ENCODE measurements at places on chromosomes 16 and 17.
A peak's percentile ranks its signal among the peaks of the same experiment; 100 is the strongest.

DNA sequence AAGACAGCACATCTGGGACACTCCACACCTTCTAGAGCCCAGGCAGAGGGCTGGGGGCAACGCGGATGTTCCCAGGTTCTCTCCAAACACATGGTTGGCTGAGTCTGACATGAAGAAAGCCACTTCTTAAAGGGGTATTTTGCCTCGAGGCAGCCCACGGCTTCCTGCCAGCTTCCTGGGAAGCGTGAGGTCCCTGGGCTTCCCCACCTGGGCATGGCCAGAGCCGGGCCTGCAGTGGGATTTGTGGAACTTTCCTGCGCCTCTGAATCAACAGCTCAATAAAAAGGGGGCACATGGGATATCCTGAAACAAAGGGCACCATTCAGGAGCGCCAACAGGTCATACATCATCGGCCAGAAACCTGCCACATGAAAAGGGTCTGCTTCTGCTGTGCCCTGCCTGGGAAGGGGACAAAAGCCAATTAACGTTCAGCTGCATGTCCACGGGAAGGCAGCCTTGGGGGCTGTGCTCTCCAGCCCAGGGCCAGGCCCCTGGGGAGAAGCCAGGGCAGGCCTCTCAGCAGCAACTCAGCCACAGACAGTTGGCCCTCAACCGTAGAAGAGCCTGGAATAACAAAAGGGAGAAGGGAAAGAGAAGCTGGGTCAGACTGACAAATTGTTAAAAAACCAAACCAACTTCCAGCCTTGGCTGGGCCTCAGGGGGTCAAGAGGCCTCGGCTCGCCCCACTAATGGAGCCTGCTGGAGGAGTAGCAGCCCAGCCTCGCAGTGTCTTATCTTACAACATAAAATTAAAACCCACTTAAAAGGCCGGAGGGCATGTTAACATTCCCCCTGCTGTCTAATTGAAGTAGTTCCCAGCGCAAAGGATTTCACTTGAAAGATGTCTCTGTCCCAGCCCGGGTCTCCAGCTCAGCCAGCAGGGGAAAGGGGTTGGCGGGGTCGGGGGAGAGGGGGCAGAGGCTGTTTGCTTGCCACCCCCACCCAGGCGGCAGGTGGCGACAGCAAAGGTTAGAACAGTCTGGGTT, 34.2 kb downstream of the TBX4 start:
- peak; percentile 79 for DNase-seq

- no peak for DNase-seq
These were observed 56.6 kb downstream of the COTL1 start for GRCh38 chr16:84561291-84561690.

DNA sequence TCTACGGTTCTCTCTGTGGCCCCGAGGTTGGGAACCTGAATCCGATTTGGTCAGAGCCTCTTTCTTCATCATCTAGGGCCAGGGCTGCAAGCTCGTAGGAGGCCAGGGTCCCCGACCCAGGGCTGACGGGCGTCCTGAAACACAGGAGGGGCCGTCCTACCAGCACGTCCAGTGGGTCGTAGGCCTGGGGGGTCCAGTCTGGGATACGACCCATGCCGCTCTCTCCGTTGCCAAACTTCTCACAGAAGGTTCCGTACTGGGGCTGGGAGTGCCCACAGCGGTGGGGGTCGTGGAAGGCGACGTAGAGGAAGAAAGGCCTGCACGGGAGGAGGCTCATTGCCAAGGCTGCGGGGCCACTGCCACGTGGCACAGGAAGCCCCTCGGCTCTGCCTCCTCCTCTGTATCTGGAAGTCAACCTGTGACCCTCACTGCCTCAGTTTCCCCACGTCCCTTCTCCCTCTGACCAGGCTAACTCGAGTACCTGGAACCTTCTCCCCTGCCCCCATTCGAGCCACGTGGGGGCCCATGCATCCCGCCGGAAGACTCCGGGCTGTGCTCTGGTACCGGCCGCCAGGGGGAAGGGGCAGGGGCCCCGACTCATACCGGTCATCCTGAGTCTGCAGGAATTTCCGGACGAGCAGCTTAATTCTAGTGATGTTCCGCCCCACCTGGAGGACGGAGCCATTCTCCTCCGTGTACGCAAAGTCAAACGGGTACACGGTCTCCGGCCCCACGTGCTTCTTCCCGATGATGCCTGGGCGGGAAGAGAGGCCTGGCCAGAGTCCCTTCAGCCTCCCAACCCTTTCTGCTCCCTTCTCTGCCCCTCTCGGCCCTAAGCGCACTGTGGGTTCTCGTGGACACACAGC, 5.9 kb downstream of the SGSH start:
- DNase-seq, result no peak

- DNase-seq, result peak; percentile 68
These were observed at the start of gene CBX2 for GRCh38 chr17:79777894-79778503. TSS of gene CBX2 (plus strand) at chr17:79778148. CDS start at chr17:79778236, 88 bp downstream.

- DNase-seq, result no peak
These were observed 14.3 kb upstream of the ARL4D start for GRCh38 chr17:43384476-43384862.

GRCh38 chr17:78875363-78876093, 27.5 kb downstream of the CEP295NL start:
- peak; percentile 90 for DNase-seq

- no peak for DNase-seq
These were observed 546 bp downstream of the SNN start for GRCh38 chr16:11668623-11669379.

GRCh38 chr17:72117535-72118334, 3.1 kb upstream of the SOX9 start:
- DNase-seq, result no peak

DNA sequence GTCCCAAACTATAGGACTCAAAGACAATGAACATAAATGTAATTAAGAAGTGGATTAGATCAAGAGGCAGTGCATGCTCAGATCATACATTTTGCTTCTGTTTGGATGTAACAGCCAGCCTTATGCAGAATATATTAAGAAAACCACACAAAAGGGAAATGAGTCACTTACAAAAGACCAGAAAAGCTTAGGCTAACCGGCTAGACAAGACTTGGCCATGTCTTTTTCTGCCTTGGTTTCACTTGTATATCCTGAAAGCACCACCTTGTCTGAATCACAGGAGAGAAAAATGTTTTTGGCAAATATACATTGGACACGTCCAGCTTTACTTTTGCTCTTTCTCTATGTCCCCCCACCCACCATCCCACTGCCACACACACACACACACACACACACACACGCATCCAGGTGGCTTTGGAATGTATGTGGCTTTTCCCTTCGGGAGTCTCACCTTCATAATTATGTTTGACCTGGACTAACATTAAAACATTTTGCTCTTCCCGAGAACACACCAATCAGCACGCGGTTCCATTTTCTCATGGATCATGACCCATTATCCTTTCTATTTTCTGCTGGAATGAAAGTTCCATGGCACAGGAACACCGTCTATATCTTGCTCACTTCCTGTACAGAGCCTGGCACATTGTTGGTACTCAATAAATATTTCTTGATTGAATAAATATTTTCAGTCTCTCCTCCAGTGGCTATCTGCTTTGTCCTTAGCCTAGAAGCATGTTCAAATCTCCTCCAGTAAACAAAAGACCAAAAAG, 64.6 kb downstream of the CDK5R1 start:
- peak; percentile 74 for DNase-seq

DNA sequence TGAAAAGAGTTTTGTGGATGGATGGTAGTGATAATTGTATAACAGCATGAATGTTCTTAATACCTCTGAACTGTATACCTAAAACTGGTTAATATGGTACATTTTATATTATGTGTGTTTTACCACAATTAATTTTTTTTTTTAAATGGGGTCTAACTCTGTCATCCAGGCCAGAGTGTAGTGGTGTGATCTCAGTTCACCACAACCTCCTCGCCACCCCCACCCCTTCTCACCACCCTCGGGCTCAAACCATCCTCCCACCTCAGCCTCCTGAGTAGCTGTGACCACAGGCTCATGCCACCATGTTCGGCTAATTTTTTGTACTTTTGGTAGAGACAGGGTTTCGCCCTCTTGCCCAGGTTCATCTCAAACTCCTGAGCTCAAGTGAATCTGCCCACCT, 123.2 kb downstream of the CDRT15L2 start:
- no peak for DNase-seq

DNA sequence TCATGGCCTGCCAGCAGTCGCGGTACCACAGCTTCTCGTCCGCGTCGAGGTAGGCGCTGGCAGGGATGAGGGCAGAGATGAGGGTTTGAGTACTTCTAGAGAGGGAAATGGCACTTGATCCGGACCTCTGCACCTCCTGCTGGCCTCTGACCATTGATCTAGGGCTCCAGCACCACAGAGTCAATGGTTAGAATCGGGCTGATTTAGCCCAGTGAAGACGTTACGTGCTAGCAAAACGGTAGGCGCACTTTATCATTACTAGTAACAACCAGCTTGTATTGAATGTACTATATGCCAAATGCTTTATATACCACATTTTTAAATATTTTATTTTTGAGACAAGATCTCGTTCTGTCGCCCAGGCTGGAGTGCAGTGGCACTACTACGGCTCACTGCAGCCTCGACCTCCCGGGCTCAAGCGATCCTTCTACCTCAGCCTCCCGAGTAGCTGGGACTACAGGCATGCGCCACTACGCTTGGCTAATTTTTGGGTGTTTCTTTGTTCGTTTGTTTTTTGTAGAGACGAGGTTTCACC, 526 bp downstream of the TSNAXIP1 start:
- DNase-seq, result no peak

- DNase-seq, result no peak
These were observed 9.8 kb upstream of the SLC6A2 start for GRCh38 chr16:55645986-55646385.

DNA sequence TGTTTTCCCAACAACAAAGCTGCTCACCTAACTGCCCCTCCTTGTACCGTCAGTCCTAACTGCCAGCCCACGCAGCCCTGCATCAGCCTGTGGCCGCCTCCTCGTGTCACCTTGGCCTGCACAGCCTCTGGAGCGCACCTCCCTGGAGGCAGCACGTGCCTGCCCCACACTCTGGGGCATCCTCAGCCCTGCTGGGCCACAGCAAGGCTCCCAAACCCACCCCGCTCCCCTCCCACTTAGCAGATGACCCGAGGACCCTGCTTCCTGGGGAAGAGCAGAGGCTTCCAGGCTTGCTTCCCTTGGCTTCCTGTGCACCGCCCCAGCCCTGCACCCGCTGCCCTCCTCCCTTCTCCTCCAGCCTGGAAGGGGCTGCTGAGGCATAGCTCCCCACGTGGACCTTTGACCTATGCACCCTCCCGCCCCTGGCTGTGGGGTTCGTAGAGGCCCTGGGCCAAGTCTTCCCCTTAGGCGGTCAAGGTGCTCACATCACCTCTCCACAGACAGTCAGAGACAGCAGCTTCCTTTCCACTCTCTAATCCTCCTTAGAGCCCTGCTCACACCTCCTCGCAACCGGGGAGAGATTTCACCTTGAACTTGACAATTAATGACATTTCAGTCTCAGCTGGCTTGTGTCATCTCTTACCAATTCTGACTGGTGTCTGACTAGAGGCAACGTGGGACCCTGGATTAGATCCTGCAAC, 115.0 kb downstream of the MGAT5B start:
- DNase-seq, result no peak

GRCh38 chr17:3904501-3904900, 11.6 kb upstream of the CAMKK1 start:
- DNase-seq, result no peak

- no peak for DNase-seq
These were observed 322.0 kb downstream of the MAF start for GRCh38 chr16:79278506-79278905.

- no peak for DNase-seq
These were observed 112.0 kb downstream of the AXIN2 start for GRCh38 chr17:65449495-65449894.

DNA sequence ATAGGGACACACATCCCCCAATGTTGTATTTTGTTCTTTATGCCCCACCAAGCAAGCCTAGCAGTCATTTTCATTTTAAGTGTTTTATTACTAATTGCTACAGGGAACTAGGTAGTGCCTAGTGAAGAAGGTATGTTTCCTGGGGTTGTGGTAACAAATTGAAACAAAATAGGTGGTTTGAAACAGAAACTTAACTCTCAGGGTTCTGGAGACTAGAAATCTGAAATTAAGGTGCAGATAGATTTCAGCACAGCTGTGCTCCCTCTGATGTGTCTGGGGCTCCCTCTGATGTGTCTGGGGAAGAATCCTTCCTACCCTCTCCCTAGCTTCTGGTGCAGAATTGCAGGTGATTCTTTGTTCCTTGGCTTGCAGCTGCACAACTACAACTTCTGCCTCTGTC, 390.1 kb downstream of the ZFHX3 start:
- DNase-seq, result no peak

- no peak for DNase-seq
These were observed 46.3 kb downstream of the TRARG1 start for GRCh38 chr17:1325766-1326165.

- DNase-seq, result no peak
These were observed 12.5 kb upstream of the C1QTNF8 start for GRCh38 chr16:1108299-1109252.

DNA sequence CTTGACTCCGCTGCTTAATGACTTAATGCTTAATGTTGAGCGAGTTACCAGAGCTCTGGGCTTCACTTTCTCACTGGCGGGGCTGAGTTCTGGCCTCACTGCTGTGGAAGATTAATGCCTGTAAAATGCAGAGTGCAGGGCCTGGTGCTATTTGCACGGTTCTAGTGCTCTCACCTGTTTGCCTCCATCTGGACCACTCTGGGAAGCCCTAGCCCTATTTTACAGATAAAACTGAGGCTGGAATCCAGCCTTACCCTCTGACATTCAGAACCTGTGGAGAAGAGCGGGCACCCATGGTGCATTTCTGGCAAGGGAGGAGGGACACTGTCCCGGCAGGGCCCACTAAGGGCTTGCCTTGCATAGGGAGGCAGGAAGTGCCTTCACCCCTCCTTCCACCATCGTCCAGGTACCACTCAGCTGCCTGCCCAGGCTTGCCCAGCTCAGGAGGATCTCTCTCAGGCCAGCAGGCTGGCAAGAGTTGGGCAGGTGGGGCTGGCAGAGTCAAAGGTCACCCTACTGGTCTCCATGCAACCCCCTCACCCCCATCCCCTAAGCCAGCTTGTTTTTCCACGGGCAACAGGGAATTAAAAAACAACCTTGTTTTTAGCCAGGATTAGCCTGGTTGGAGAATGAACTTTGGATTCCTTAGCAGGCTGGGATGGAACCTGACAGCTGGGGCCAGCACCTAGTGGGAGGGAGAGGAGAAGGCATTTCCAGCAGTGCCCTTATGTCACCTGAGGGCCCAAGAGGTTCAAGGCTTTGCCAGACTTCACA, 4.1 kb upstream of the UBALD1 start:
- no peak for DNase-seq

GRCh38 chr16:11560701-11561453, 25.8 kb downstream of the LITAF start:
- peak; percentile 37 for DNase-seq

- peak; percentile 3 for DNase-seq
These were observed 7.9 kb downstream of the ENGASE start for GRCh38 chr17:79082311-79083190.

- no peak for DNase-seq
These were observed 18.1 kb downstream of the SPOP start for GRCh38 chr17:49659661-49660382.

- peak; percentile 24 for DNase-seq
These were observed 854.1 kb downstream of the KCNJ2 start for GRCh38 chr17:71023249-71024030.

- peak; percentile 1 for DNase-seq
These were observed 116.6 kb upstream of the C17orf78 start for GRCh38 chr17:37259030-37259735.
